ENCODE measurements at places on chromosomes 7 and 10. TPM values are rescaled to one million over a fixed set of nuclear protein-coding genes. Genes with fewer than 3 reads are reported as not detected.

DNA sequence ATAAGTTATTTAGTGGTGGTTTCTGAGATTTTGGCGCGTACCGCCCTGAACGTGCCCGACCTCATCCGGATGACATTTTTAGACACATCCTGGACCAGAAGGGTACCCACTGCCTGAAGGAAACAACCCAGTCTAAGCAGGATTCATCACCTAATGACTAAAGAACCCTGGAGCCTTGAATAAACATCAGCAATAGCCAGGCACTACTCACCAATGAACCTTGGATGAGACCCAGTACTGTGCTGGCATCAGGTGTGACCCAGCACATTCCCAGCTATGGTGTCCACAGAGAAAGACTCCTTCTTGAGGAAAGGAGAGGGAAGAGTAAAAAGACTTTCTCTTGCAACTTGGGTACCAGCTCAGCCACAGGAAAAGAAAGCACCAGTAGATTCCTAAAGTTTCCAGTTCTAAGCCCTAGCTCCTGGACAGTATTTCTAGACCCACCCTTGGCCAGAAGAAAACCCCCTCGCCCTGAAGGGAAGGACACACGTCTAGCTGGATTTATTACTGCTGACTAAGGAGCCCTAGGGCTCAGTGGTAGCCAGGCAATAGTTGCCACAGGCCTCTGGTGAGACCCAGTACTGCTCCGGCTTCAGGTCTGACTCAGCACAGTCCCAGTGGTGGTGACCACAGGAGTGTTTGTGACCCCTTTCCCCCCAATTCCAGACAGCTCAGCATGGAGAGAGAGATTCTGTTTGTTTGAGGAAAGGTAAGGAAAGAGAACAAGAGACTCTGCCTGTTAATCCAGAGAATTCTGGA is 32.5 kb downstream of the ZNF277 start:
- DNase-seq: no peak

DNA sequence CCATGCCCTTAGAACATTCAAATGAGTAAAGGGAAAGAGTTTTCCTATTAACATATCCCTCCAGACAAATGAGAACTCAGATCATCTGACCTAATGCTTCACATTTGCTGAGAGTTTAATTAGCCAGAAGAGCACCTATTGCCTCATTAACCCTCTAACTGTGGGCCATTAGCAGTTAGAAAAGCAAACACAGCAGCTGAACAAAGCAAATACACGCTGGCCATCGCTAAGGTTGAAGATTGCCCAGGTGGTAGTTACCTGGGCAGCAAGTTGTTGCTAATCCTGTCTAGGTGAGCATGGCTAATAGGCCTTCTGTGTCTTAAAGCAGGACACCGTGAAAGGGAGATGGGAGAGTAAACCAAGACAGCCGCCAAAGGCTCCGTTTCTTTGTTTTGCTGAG is 49.9 kb upstream of the UCN3 start:
- DNase-seq: no peak

The PON1 gene
- total RNA-seq: not detected

- peak; percentile 97 for DNase-seq
Measured at GRCh38 chr10:63268798-63269503, 135.8 kb downstream of the NRBF2 start.

The GJD4 gene
- total RNA-seq: not detected

The C10orf67 gene
- not detected for total RNA-seq
